Cardiac ventricle fibroblast (primary cell): ENCODE measurements at places on chromosomes 11 and 22. TPM values are rescaled to one million over a fixed set of nuclear protein-coding genes. Genes with fewer than 3 reads are reported as not detected.

TREH gene
- total RNA-seq: not detected in 2 replicates

CARD10 gene
- total RNA-seq: 4.1 and 5.6 TPM in 2 replicates

TRIM49C gene
- total RNA-seq: not detected in 2 replicates

EFCAB6 gene
- total RNA-seq: 2.1 and 2.8 TPM in 2 replicates

SYCE3 gene
- 3.5 TPM in 1 of 2 replicates, not detected in the other for total RNA-seq

MS4A15 gene
- total RNA-seq: not detected in 2 replicates

OR5AK2 gene
- not detected in 2 replicates for total RNA-seq

DEFB108B gene
- total RNA-seq: not detected in 2 replicates

CWF19L2 gene
- 4.2 and 4.4 TPM in 2 replicates for total RNA-seq

FOLH1 gene
- total RNA-seq: not detected in 2 replicates

MMP8 gene
- not detected in 2 replicates for total RNA-seq

PNPLA3 gene
- 0.87 and 0.88 TPM in 2 replicates for total RNA-seq

MB gene
- total RNA-seq: not detected in 2 replicates
